ENCODE measurements at places on chromosomes 5 and 9. TPM values are rescaled to one million over a fixed set of nuclear protein-coding genes. Genes with fewer than 3 reads are reported as not detected.

Gene SURF1
- total RNA-seq: 34.7 TPM

- H3K36me3 ChIP-seq: no peaks in the 10 kb centered on the region
- H3K4me3 ChIP-seq: peak overlapping the region; percentile 40
Measured at GRCh38 chr5:128538250-128539037, 399 bp upstream of the FBN2 start.

DNA sequence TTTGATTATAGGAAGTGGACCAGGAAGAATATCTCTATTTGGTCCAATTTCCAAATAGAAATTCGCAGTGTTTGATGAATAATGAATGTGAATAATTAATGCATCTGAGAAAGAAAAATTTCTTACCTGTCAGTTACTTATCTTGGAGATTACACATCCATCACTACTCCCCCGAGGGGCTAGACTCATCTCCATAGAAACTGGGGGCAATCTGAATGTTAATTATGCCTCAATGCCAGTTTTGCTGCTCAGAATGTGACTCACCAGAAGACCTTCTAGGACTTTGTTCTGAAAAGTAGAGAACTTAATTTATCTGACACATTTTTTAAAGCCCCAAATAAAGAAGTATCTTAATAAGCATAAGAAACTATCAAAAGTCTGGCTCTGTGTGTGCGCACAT is 233.4 kb upstream of the NR4A3 start:
- H3K27me3 ChIP-seq: no peaks in the 10 kb centered on the region
- no peak for DNase-seq
- no peak overlapping the region for H3K27ac ChIP-seq
- no peaks in the 10 kb centered on the region for H3K4me1 ChIP-seq

DNA sequence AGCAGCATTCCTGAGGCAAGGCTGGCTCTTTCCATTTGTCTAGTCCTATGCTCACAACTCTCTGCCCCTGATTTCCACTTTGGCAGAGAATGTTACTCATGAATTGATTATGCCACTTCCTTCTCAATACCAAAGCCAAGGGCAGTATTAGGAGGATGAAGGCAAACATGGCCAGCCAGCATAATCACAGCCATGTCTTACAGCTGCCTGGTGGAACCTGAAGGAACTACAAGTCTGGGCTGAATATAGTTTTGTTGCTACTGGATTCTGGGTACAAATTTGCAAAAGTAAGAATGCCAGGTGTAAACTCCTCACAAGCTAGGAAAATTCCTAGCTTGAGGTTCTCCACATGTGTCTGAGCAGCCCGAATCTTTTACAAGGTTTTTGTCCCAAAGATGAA is 4.2 kb downstream of the SIL1 start:
- H3K4me3 ChIP-seq: no peak overlapping the region
- H3K27me3 ChIP-seq: no peaks in the 10 kb centered on the region
- H3K36me3 ChIP-seq: no peaks in the 10 kb centered on the region

Gene PCDHGA3
- 6.2 TPM for total RNA-seq

- no peak for DNase-seq
- no peak overlapping the region for H3K27ac ChIP-seq
- H3K4me1 ChIP-seq: no peaks in the 10 kb centered on the region
Measured at GRCh38 chr5:103034662-103035392, 85.1 kb downstream of the GIN1 start.

- no peaks in the 10 kb centered on the region for H3K27me3 ChIP-seq
- no peaks in the 10 kb centered on the region for H3K36me3 ChIP-seq
- H3K4me1 ChIP-seq: no peaks in the 10 kb centered on the region
- H3K27ac ChIP-seq: no peak overlapping the region
- DNase-seq: no peak
Measured at GRCh38 chr5:52356311-52356918, 431.3 kb upstream of the ITGA1 start.

DNA sequence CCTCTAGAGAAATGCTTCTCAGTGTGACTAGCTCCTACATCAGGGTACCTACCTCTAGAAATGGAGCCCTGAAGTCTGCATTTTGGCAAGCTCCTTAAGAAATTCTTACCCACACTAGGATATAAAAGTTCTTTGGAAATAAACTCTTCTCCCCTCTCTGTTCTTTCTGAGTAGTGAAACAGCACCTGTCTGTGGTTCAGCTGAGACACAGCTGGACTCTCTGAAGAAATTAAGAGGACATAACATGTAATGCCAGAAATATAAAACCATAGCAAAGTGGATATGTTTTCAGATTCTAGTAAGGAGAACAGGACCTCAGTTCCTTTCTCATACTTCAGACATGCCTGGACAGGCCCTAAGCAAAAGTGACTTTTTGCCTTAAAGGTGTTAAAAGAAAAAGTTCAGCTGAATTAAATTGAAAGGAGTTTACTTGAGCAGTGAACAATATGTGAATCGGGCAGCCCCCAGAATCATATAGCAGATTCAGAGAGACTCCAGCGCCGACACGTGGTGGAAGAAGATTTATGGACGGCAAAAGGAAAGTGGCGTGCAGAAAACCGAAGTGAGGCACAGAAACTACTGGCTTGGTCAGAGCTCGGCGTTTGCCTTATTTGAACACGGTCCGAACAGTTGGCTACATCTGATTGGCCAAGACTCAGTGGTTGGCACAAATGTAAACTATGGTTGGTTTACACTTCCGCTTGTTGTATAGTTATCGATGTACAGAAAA is 64.5 kb downstream of the PRKACG start:
- DNase-seq: no peak
- no peak overlapping the region for H3K27ac ChIP-seq
- H3K27me3 ChIP-seq: no peaks in the 10 kb centered on the region
- no peaks in the 10 kb centered on the region for H3K36me3 ChIP-seq
- H3K4me3 ChIP-seq: no peak overlapping the region

DNA sequence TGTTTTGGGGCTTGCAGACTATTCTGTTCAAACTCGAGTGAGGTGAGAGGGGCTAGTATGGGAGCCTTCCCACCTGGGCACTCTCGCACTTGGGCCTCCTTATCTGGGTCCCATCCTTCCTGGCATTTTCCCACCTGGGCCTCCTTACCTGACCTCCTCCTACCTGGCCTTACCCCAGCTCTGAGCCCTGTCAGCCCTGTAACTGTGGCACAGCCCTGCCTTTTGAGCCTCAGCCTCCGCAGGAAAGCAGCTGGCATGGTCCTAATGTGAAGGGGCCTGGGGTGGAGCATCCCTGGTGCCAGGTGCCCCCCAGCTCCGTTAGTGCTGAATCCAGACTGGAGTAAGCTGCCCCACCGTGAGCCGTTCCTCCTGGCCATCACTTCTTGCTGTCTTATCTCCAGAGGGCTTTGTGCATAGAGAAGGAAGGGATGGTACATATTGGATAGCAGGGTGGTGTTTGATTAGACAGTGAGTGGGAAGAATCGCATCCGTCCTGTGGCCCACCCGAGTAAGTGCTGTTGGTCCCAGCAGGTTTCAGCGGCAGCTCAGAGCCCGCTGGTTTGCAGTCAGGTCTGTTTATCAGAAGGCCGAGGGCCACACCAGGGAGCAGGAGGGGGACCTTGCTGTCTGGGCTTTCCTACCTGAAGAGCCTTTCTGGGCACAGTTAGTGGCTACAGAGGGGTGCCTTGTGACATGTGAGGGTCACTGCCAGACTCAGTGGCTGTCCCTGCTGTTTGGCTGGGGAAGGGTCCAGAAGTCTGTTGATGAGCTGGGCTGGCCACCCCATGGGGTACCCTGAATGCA is 76.5 kb downstream of the WNK2 start:
- H3K27me3 ChIP-seq: no peaks in the 10 kb centered on the region
- H3K4me1 ChIP-seq: no peaks in the 10 kb centered on the region
- H3K4me3 ChIP-seq: no peak overlapping the region

Gene TMC1
- total RNA-seq: 0.95 TPM

- H3K4me1 ChIP-seq: no peaks in the 10 kb centered on the region
- DNase-seq: no peak
- H3K4me3 ChIP-seq: no peak overlapping the region
- no peaks in the 10 kb centered on the region for H3K36me3 ChIP-seq
- H3K27me3 ChIP-seq: no peaks in the 10 kb centered on the region
Measured at GRCh38 chr9:109584205-109584604, 86.1 kb upstream of the PTPN3 start.

DNA sequence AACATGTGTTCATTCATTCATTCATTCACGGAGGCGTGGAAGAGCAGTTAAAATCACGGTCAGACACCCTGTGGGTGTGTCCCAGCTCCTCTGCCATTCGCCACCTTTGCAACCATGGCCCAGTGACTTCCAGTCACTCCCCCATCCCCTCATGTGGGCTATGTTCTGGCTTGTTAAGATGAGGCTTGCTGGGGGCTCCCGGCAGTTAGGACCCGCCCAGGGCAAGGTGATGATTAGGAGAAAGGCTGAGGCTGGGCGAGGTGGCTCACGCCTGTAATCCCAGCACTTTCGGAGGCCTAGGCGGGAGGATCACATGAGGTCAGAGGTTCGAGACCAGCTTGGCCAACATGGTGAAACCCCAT is 24.9 kb upstream of the PTGES start:
- no peaks in the 10 kb centered on the region for H3K36me3 ChIP-seq
- DNase-seq: no peak
- peak overlapping the region; percentile 66 for H3K27ac ChIP-seq

Gene GRXCR2
- total RNA-seq: not detected

DNA sequence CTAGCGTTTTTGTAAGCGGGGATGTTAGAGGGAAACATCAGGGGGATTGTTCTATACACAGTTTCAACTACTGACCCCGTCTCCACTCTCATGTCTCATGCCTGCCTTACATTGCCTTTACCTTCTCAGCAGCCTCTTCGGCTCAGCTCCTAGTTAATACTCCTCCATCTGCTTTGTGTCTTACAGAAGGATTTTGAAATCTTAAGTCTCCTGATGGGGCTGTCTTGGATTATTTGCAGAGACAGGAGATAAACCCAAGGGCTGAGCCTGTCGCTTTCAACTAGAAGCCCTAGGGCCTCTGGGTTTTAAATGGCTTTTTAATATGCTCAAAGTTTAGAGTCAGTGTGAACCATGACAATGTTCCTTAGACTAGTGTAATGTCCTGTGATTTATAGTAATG is 161.5 kb downstream of the CARTPT start:
- no peak for DNase-seq
- H3K4me1 ChIP-seq: no peaks in the 10 kb centered on the region
- no peak overlapping the region for H3K27ac ChIP-seq

DNA sequence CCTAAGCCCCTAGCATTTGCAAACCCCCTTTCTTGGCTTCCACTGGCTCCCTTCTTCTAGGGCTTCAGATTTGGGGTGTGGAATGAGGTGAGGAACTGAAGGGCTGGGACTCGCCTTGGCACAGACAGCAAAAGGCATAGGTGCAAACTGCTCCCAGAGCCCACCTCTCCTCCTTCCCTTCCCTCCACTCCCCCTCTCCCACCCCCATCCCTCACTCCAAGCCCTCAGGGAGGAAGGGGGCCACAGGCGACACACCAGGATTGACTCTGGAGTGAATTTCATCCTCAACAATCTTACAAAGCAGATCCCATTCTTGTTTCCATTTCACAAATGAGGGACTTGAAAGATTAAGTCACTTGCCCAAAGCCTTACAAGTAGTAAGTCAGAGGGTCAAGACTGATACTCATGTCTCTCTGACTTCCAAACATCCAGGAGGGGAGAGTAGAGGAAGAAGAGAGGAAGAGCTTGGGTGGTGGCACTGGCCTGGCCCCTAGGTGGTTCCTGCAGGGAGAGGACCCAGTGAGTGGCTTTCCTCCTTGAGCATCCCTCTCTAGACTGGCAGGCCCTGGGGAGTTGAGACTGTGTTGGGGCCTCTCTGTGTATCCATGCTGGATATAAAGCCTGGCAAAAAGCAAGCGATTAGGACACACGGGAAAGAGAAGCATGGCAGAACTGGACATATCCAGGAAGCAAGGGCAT is 193.1 kb downstream of the GABBR2 start:
- no peaks in the 10 kb centered on the region for H3K4me1 ChIP-seq
- no peak overlapping the region for H3K4me3 ChIP-seq
- H3K27me3 ChIP-seq: no peaks in the 10 kb centered on the region
- no peak for DNase-seq
- H3K27ac ChIP-seq: no peak overlapping the region

- no peak overlapping the region for H3K4me3 ChIP-seq
- H3K27me3 ChIP-seq: no peaks in the 10 kb centered on the region
- H3K4me1 ChIP-seq: no peaks in the 10 kb centered on the region
- no peak for DNase-seq
Measured at GRCh38 chr5:62134811-62135210, 171.2 kb upstream of the KIF2A start.

GRCh38 chr5:130135506-130135905 is 231.2 kb downstream of the CHSY3 start:
- H3K4me1 ChIP-seq: no peaks in the 10 kb centered on the region
- H3K4me3 ChIP-seq: no peak overlapping the region
- H3K27me3 ChIP-seq: no peaks in the 10 kb centered on the region
- no peaks in the 10 kb centered on the region for H3K36me3 ChIP-seq

- no peaks in the 10 kb centered on the region for H3K4me1 ChIP-seq
- no peak overlapping the region for H3K4me3 ChIP-seq
- no peak overlapping the region for H3K27ac ChIP-seq
- H3K27me3 ChIP-seq: no peaks in the 10 kb centered on the region
- H3K36me3 ChIP-seq: no peaks in the 10 kb centered on the region
Measured at GRCh38 chr5:114695292-114695904, 333.5 kb downstream of the KCNN2 start.

DNA sequence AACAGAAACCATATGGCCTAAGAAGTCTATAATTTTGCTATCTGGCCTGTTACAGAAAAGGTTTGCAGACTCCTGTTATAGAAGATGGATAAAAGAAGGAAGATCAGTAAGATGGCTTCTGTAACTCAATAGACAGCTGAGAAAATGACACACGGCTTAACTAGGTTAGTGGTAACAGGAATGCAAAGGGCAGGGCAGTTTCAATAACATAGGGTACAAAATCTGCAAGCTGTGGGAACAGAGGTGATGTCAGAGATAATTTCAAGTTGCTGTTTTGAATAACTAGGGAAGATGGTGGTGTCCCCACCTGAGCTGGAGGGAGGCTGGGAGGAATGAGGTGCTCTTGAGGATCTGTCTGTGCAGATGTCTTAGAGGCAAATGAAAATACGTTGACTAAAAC is 106.5 kb downstream of the GLIS3 start:
- H3K36me3 ChIP-seq: no peaks in the 10 kb centered on the region
- no peak overlapping the region for H3K4me3 ChIP-seq
- no peak overlapping the region for H3K27ac ChIP-seq
- H3K4me1 ChIP-seq: no peaks in the 10 kb centered on the region
- no peak for DNase-seq
- no peaks in the 10 kb centered on the region for H3K27me3 ChIP-seq

DNA sequence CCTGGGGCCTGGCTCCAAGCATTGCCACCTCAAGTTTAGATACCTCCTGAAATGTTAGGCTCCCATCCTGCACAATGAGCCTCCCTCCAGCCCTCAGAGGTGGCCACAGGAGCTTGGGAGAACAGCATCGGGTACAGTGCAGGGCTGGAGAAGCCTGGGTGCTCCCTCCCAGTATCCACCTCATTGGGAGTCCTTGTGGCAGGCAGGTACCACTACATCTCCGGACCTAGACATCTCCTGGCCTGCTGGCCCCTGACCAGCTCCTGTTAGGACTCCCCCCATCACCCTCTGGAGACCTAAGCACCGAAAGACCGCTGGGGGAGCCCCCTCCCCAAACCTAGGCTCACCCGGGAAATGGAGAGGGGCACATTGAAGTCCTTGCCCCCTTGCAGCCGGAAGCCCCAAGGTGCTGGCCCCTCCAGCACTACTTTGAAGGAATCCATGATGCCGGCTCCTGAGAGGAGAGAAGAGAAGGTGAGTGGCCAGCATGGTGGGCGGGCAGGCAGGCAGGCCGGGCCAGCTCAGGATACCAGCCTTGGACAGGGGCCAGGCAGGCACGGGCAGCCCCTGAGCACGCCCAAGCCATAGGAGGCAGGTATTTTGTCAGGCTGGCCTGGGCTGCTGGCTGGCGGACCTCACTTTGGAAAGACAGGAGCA is 1.2 kb downstream of the PDLIM7 start:
- peaks cover 44% of the 10 kb centered on the region for H3K4me1 ChIP-seq
- H3K4me3 ChIP-seq: peak overlapping the region; percentile 74
- peak; percentile 50 for DNase-seq
- peak overlapping the region; percentile 98 for H3K27ac ChIP-seq
- H3K27me3 ChIP-seq: no peaks in the 10 kb centered on the region

All from uterus (tissue), 4 donors.